ENCODE measurements at places on chromosomes 5 and 9.

GRCh38 chr9:121809356-121810050 is 158.1 kb downstream of the DAB2IP start:
- no peak for DNase-seq

GRCh38 chr5:76403766-76404222 is 709 bp downstream of the IQGAP2 start:
- DNase-seq: peak; percentile 42

GRCh38 chr9:96367943-96368342 is 15.6 kb downstream of the SLC35D2 start:
- no peak for DNase-seq

- no peak for DNase-seq
These were observed 1.3 kb upstream of the PDLIM4 start for GRCh38 chr5:132256086-132256782.

DNA sequence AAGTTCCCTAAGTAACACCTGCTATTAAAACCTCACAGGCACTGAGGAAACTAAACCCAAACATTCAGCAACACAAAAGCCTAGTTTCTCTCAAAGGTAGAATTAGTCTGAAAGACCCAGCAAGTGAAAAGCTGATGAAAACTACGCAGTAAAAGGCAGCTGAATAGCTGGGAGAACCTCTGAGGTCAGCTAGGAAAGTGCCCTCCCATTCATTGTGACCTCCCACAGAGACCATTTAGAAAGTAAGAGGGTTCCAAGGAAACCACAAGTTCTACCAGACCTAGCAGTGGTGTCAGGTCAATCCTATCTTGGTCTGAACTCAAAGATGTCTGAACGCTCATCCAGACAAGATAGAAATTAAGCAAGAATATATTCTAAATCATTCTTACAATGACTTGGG is 144.7 kb downstream of the SSBP2 start:
- DNase-seq: no peak
